Liver (tissue), 10 donors: ENCODE measurements at places on chromosomes 1 and 21.

DNA sequence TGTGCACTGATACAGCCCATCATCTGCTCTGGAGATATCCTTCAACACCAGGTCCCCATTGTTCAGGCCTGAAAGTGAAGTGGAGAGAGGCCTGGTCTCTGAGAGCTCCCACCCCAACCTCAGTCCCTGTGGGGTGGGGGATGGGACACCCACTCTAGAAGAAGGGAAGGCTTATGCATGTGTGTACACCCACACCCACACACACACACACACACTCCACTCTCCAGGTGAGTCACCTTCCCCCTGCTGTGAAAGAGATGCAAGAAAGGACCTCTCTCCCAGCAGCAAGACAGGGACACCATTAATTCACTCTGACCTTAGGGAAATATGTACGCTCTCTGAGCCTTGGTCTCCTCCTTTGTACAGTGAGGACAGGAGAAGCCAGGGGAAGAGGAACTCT, 5.9 kb downstream of the VSIG8 start:
- no peak for DNase-seq

GRCh38 chr1:175380521-175381300, 188.1 kb upstream of the KIAA0040 start:
- no peak for DNase-seq

DNA sequence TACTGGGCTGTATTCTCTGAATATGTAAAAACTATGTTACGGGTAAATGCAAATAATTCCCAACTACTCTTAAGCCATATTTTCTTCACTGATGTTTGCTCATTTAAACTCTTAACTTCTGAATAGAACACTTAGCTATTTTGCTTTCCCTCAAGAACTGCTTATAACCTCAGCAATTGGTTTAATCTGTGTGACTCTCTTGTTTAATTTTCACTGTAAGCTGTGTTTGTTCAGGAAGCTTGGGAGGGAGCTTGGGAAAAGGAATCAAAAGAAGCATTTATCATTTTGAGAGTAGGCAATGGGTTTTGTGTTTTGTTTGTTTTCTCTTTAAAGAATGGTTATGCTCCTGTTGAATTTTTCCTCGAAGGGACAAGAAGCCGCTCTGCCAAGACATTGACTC, 24.4 kb downstream of the GNPAT start:
- no peak for DNase-seq

- no peak for DNase-seq
Measured at GRCh38 chr1:220843481-220844011, 35.7 kb upstream of the HLX start.

DNA sequence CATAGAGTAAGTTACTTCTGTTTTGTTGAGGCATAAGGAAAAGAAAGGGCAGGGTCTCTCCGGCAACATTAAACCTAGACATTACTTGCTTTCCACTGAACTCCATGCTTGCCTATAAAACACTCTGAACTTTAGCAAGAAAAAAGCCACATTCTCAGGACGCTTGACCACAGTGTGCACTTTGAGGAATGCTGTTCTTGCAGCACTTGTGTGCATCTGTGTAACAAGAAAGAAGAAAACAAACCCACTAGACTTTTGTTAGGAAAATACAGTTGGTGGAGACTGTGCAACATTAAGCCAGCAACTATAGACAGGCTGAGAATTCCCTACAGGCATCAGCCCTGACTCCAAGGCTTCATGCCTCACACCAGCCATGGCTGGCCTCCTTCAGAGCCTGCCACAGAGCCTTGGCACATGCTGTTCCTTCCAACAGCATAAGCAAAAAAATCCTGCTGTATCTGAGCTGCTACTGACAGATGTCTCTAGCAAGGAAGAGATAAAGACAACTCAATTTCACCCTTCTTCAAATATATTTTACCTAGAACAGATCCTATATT, 5.8 kb downstream of the PDZK1 start:
- DNase-seq = no peak

- no peak for DNase-seq
Measured at GRCh38 chr1:14988636-14989035, 164.9 kb upstream of the TMEM51 start.

- DNase-seq = no peak
Measured at GRCh38 chr1:35886577-35887431, 3.8 kb downstream of the AGO1 start.

DNA sequence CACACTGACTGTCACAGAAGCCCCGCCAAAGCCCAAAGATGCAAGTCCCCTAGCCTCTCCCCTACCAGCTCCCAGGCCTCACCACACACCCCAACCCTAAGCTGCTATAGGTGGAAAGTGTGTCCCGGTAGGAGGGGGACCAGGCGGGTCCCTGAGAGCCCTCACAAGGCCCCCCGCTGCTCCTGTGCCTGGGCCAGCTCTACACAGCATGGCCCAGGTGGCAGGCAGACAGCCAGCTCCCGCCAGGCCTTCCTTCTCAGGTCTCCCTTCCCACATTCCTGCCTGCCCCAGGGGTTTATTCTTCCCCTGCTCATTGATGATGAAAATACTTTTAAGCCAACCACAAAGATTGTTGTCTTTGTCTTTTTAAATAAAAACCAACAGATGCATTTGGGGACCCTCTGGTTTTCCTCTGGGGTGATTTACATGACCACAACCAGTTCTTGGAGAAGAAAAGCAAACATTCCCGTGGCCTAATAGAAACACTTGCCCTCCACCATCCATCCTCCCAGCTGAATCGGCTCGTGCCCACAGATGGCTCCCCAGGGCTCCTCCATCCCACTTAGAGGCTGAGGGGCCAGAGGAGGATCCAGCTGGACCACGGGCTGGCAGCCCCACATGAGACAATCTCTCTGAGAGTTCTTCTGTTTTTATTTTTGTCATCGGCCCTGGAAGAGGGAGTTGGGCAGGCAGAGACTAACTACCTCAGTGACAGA, 93.1 kb downstream of the DMRTB1 start:
- DNase-seq = no peak

DNA sequence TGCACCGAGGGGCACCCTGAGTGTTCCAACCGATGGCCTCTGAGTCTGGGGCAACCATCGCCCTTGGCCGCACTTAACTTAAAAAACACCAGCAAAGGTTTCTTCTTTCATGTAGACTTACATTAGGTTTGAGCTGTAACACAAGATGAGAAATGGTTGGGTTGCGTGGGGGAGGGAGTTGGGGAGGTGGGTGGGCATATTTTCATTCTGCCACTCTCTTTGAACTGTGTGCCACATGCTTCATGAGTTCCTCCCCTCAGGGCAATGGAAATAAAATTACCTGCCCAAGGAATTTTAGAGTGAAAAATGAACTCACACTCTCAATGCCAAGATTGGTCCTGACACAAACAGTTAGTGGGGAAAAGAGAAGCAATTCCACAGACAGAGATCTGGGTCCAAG, 430.1 kb upstream of the USP24 start:
- DNase-seq = no peak

DNA sequence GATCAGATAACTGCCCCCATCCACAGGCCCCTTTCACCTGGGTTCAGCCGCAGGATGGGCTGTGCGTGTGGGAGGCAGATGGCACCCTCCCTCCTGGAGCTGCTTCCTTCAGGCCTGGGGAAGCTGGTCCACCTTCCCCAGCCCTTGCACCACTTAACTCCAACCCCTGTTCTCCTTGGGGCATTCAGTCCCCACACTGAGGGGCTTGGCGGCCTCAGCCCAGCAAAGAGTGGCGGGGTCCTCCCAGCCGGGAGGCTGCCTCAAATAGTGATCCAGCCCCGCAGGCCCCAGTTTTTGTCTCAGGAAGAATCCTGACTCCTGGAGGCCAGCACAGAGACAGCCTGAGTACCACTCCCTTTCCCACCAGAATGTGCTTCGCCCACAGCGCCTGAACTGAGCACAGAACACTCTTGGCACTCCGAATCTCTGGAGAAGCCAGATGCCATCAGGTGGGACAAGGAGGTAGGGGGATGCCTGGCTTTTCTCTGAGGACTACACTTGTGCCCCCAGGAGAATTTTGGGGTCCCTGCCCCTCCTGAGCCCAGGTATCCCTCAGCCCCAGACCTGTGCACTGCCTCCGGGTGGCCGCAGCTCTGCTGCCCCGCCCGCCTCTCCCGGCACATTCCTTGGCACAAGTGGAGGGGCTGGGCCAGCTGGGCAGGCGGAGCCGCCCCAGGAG, 936 bp downstream of the PAQR6 start:
- DNase-seq = no peak

- no peak for DNase-seq
Measured at GRCh38 chr21:42085246-42086077, 14.3 kb downstream of the UMODL1 start.

DNA sequence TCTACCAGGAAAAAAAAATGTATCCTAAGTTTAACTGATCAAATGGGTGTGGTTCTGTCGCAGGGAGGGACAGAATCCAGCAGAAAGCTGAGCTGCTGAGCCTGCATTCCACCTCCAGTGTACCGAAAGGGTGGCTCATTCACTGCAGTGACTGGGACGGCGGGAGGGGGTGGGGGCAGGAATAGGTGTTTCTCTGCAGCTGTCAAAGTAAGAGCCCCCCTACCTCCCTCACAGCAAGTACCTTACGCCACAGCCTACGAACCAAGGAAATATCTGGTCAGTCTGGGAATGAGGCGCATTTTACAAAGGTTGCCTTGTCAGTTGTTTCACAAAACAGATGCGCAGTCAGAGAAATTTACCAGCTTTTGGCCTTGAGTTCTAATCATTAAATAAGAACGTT, 1.7 kb downstream of the S100B start:
- DNase-seq = no peak

DNA sequence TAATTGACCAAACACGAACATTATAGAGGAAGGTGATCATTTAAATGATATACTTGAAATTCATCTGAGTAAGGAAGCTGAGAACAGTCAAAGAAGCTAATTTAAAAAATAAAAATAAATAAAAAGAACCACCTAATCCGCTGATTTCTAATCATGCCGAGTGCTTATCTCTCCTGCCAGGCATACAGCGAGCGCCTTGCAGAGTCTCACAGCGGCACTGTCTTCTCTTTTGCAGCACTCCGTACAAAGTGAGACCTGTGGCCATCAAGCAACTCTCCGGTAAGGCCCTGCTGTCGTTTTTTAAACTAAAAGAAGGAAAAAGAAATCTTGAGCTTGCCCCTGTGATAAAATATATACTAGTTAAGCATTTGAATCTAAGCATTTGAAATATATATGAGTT, 45.3 kb downstream of the PDE9A start:
- DNase-seq = no peak

- DNase-seq = no peak
Measured at GRCh38 chr1:207862241-207862787, 48.6 kb downstream of the CD34 start.

DNA sequence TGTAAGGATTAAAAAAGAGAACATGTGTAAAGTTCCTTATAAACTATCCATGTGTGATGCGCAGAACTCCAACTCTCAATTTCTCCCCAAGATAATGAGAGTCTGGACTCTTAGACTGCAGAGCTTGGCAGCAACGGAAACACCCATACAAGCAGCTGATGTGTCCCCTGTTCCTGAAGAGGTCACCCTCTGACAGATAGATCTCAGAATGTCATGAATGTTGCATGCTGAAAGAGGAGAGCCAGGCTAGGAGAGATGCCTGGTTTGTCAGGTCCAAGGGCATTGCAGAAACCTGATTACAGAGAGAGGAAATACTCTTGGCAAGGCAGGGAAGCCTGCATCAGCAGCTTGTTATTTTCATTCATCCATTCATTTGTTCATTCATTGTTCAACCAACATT, 24.2 kb downstream of the MTARC1 start:
- DNase-seq = no peak

GRCh38 chr1:239886266-239886665, 205.4 kb upstream of the FMN2 start:
- no peak for DNase-seq

- DNase-seq = no peak
Measured at GRCh38 chr1:164087906-164088453, 471.0 kb upstream of the PBX1 start.

- no peak for DNase-seq
Measured at GRCh38 chr1:180907313-180908055, 5.2 kb upstream of the KIAA1614 start.

DNA sequence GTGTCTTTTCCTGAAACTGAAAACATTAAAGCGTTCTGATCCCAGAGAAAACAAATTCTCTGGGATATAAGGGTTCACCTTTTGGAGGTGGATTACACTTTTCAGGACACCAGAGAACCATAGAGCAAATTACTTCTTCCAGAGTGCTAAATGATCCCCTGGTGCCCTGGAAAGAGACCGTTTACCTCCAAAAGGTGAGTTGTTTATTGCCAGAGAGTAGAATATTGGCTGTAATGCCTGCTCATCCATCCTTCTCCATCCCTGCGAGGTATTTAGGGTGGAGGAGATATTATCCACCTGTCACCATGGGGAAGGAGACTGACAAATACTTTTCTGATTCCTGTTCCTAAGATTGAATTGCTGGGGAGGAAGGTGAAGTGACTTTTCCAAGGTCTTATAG, 30.4 kb downstream of the PBX1 start:
- DNase-seq = no peak

- DNase-seq = no peak
Measured at GRCh38 chr1:84996846-84997666, at the start of gene MCOLN2. MCOLN2 (minus strand) TSS chr1:84997113; CDS start chr1:84996872, 241 bp downstream.

GRCh38 chr21:25515484-25516405, 91.5 kb downstream of the MRPL39 start:
- no peak for DNase-seq

GRCh38 chr1:41920658-41921057, 1.9 kb upstream of the HIVEP3 start:
- no peak for DNase-seq

DNA sequence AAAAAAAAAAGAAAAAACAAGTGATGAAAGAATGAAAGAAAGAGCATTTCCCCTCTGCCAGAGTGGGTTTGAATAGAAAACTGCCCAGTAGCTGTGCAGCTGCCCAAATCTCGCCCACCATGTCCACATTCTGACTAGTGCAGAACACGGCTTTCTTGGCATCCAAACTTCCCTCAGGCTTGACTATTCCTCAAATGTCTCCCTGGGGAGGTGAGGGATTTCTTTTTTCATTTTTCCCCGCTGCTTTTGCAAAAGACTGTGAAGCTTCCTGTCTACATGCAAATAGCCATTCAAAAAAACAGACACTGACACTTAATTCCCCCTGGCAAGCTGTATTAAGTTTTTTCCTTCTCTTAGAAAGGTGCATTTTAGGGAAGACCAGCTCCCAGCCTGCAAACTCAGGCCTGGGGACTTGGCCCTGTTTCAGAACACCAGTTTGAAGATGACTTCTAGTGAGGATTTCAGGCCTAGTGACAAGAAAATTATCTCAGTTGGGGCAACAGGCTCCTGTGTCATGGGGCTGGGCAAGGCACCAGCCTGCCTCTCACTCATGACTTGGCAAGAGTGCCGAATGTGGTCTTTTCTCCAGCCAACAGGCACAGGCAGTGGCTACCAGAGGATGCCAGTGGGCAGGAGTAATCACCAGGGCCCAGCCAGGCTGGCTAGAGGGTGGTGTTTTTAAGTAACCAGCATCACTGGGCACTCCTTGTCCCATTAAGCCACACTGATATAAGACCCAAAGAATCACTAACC, 178.1 kb upstream of the NFIA start:
- no peak for DNase-seq

GRCh38 chr1:167676205-167676915, 45.4 kb upstream of the MPZL1 start:
- DNase-seq = no peak

- no peak for DNase-seq
Measured at GRCh38 chr1:228091084-228091483, 8.6 kb downstream of the ARF1 start.

GRCh38 chr1:153122831-153123421, 9.6 kb upstream of the SPRR2F start:
- DNase-seq = no peak
